ENCODE measurements at places on chromosomes 4 and X.

- DNase-seq: no peak
These were observed 1.9 kb downstream of the MYL5 start for GRCh38 chr4:675980-676870.

DNA sequence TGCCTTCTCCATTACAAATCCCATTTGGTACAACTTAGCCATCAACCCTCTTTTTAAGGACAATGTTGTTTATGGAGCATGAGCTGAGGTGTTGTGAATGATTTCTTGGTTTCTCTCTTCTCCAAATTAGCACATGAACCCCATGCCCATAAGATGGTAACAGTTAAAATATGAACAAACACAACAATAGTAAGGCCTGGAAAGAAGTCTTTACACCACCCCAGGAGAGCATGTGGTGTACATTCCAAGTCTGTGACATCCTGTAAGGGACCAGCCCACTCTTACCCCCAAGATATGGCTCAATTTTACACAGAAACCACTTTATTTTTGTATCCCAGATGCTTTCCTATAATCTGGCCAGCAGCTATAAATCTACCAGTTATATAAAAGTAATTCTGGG lies 226.1 kb downstream of the COX18 start:
- no peak for DNase-seq

DNA sequence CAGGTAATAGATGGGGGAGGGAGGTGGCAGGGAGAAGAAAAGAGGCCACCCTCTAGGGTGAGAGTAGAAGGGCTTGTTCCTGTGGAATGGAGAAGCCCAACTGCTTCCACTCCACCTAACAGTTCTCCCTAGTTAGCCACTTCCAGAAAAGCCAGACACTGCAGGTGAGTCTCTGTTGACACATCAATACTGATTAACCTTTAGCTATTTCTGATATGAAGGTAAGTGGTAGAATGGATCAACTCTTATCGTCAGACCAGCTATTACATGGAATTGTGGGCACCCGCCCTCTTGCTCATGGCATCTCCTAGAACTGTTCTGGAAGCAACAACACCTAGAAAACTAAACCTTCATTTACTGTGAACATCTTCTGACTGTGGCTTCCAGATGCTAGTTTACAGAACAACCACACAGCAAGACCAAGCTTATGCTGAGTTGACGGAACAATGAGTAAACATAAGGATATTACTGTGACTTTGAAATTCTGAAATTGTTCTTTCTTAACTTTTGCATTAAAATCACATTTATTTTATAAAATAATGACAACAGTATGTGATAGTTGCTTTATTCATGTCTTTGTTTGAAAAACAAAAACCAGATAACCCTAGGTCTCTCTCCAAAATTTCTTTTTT lies 44.7 kb downstream of the ANXA3 start:
- no peak for DNase-seq

- no peak for DNase-seq
These were observed 429.3 kb downstream of the AFF2 start for GRCh38 chrX:148929686-148930085.

- no peak for DNase-seq
These were observed 1270.4 kb downstream of the ADGRL3 start for GRCh38 chr4:62470421-62470983.

GRCh38 chrX:122622795-122623194 lies 561.3 kb upstream of the GRIA3 start:
- DNase-seq: no peak

DNA sequence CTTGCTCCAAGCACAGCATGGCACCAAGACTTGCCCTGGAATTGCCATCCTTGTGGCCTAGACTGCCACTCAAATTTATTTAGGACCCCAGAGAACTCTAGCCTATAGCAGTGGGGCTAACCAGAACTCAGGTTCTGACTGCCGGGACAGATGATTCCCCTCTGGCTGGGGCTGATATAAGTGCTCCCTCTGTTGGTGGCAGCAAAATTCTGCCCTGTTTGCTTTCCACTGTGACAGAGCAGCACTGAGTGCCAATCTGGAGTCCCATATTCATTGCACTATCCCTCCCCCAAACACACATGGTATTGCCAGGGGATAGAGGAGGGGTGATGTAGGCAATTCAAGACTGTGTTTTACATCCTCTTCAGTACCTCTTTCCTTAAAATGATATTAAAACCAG lies 1081.9 kb downstream of the FAT4 start:
- no peak for DNase-seq

Data from pancreas (tissue), 10 donors.